Spinal cord (tissue), 10 donors: ENCODE measurements at places on chromosomes 7 and 10. TPM values are rescaled to one million over a fixed set of nuclear protein-coding genes. Genes with fewer than 3 reads are reported as not detected.

The UNCX gene
- polyA plus RNA-seq, result 3.7 TPM

GRCh38 chr7:118239014-118239413, 14.5 kb downstream of the ANKRD7 start:
- no peak for DNase-seq

The OR2A5 gene
- 0.30 TPM for polyA plus RNA-seq

DNA sequence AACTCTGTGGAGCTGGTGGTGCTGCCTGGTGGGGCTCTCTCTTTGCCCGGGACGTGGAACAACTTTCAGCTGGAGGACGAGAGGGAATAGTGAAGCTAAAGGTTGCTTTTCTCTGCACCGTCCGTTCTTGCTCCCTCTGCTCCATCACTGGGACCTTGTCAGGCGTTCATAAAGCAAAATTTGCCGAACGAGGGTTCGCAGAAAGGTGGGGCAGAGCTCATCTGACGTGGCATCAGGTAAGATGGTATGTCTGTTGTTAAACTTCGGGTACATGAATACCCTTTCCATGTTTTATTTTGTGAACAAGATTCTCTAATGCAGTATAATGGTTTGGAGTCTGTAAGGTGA, 416 bp downstream of the BBS9 start:
- no peak for DNase-seq

GRCh38 chr10:103966671-103967447, at the start of gene SLK:
TSS of gene SLK (plus strand) at chr10:103967140. CDS start at chr10:103967746, 606 bp downstream.
- DNase-seq, result peak; percentile 94

The TRDMT1 gene
- 12.4 TPM for polyA plus RNA-seq

DNA sequence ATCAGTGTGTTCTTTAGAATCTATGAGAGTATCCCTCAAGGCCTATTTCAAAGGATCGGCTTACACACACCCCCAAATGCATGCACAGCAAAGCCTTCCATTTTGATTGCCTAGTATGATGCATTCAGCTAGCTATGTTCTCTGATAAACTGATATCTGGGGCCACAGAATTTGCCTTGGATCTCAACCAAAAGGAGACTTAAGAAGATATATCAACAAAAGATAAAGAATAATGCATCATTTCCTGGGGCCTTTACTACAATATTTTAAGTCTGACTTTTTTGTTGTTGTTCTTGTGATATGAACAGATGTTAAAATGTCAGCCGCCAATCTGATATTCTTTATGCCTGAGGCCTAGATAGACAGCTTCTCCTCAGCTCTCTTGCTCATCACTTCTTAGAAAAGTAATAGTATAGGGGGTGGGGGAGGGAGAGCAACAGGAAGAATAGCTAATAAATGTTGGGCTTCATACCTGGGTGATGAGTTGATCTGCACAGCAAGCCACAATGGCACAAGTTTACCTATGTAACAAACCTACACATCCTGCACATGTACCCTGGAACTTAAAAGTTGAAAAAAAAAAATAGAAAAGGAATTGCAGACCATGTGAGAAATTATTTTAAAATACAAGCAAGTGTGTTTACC, 792.9 kb upstream of the GHITM start:
- DNase-seq, result no peak

The EIF5AL1 gene
- 4.7 TPM for polyA plus RNA-seq

DNA sequence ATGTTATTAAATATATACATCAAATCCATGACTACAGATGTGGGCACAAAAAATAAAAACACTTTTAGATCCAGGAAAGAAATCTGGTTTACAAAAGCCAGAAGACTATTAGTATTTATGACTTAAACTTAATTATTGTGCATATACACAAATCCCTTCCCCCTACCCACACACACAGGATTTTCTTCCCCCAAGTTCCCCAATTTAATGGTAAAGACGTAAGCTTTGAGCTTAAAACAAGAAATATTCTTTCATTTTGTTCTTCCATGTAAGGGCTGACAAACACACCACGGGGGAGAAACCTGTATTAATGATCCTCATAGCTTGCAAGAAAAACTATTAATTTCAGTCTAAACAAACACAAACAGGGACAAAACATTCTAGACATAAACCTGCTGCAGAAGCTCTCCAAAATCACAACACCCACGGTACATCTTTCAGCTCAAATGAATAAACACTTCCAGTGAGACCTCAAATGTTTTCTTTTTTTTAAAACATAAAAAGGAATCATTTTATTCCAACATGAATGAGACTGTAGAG, 28.5 kb downstream of the OSBPL3 start:
- DNase-seq, result no peak

The SEMA3E gene
- polyA plus RNA-seq, result 2.8 TPM

The CUL2 gene
- 54.1 TPM for polyA plus RNA-seq

- no peak for DNase-seq
Measured at GRCh38 chr7:78080811-78081210, 282.2 kb downstream of the PHTF2 start.

DNA sequence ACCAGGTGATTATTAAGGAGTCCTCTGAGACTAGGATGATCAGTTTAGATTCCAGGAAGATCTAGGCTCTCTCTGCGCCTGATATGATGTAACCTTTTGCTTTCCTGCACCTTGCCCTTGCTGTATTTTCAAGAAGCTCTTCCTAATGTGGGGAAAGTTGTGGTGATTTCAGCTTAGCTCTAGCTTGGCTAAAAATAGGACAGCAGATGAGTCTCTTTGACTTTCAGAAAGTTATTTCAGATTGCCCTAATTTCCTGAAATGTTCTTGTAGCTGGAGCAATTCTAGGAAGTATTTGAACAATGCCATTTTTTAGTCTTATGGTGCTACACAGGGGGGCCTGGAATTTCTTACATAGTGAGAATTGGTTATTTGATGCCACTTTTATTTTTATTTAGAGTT, 3.8 kb downstream of the LCOR start:
- DNase-seq, result no peak

- peak; percentile 83 for DNase-seq
Measured at GRCh38 chr10:101780818-101781654, 2.2 kb downstream of the NPM3 start.

DNA sequence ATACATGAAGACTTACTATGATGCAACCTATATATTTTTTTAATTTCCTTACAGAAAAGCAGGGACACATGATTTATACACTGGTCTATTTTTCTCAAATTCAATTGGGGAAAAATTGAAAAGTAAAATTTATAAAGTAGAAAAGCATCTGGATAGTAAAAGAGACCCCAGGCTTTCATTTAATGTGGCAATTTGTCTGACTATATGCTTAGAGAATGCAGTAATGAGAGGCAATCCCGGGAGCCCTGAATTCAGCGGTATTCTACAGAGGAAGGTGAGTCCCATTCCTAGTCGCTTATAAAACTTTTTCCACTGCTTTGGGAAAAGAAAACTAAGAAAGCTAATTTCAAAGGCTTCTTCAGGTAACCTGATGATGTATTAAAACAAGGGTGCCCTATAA, 167.1 kb downstream of the SEMA3D start:
- no peak for DNase-seq

- DNase-seq, result no peak
Measured at GRCh38 chr10:29648114-29648982, 13.6 kb upstream of the SVIL start.

The HTR7 gene
- polyA plus RNA-seq, result 8.8 TPM

The FZD1 gene
- 12.4 TPM for polyA plus RNA-seq

The CLIP2 gene
- polyA plus RNA-seq, result 109 TPM
